ENCODE measurements at places on chromosomes 12 and 14.

DNA sequence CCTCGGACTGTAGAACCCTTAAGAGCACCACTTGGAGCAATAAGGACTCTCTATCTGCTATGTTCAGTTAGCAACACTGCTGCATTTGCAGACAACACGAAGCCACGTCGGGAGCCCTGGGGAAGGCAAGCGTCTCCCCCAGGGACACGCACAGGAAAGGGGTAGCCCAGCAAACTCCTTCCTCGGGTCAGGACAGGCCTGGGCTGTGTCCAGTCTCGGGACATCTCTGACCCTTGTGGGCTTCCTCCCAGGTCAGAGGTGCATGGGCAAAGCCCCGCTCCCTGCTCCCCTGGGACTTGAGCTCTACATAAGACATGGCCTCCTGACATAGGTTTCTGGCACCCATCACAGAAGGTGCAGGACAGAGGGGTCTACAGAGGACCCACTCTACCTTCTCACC is 119.5 kb downstream of the PIWIL1 start:
- no peak for DNase-seq

- DNase-seq, result no peak
Measured at GRCh38 chr14:22163051-22163450, 426.0 kb downstream of the DAD1 start.

DNA sequence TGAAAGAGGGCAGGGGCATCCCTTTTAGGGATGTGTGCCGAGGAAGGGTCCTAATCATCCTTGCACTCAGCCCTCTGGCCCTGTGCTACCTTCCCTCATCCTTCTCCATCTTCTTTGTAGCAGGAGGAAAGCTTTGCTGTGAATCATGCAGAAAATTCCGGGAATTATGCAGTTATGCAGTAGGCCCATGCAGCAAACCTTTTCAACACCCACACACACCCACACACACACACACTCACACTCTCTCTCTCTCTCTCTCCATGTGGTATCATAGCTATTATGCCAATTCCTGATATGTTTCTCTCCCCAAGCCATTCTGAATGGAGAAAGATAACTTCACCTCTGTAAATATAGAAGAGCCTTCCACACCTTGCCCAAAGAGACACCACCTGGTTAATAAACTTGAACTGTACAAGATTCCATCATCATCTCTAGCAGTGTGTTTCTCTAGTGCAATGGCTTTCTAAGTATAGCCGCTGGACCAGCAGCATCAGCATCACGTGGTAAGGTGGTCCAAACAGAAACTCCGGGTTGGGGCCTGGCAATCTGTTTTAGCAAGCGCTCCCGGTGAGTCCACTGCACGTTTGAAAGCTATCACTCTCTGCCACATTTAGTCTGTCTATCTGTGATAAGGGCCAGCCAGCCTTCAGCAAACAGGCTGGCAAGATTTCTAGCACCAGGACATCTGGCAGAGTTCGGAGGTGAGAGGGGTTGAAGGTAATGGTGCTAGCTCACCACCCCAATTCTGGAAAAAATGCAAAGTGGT is 57.6 kb downstream of the MDM2 start:
- no peak for DNase-seq

DNA sequence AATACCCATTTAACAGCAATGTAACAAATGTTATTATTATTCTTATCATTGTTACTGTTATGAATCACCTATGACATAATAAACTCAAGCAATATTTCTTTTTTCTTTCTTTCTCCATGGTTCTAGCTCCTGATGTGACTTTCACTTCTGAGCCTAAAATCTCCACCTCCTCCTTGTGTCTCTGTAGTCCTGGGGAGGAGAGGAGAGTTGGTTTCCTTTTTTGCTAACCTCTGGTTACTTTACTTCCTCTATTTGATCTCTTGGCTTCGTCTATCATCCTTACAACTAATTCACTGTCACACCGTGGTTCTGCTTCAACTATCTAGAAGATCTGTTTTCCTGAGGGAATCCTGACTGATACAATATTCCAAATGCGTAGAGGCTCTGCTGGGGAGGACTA is 456.6 kb downstream of the VRK1 start:
- DNase-seq, result no peak

GRCh38 chr14:105150368-105151083 is 18.1 kb downstream of the JAG2 start:
- no peak for DNase-seq

- DNase-seq, result no peak
Measured at GRCh38 chr14:102574281-102575159, 17.9 kb upstream of the RCOR1 start.

DNA sequence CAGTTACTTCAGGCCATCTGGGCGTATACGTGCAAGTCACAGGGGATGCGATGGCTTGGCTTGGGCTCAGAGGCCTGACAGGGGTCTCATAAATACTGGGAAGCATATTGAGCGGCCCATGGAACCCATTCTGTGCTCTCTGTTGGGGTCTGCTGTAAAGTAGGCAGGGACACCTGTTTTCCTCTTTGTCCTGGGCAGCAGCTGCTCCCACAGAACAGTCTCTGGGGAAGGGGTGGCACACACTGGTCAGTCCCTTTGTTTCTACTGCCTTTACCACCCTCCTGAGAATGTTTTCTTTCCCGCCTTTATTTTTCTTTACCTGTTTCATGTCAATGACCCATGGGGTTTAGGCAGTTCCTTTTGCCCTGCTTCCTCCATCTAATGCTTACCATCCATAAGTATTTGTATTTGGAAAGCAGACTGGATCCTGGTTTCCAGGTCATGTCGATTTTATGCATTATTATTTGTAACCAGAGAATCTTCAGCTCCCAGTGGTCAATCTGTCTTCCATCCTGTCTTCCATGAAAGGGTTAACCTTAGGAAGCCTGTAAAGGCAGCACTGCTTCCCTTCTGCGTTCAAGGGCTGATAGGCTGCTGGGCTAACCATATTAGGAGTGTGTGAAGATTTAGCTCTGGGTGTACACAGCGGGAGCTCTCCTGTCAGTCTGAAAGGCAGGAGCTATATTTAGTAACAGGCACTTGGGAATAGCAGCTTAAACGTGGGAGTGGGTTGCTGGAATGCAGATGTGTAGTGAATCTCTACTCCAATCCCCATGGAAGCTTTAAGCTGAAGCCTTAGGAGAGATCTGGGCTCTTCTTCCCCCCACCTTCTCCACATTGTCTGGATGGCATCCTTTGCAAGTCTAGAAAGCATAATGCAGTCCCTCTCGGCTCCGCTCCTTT is 124.0 kb downstream of the DYRK2 start:
- DNase-seq, result peak; percentile 55

GRCh38 chr12:26808766-26809476 is 24.1 kb downstream of the ITPR2 start:
- DNase-seq, result no peak

DNA sequence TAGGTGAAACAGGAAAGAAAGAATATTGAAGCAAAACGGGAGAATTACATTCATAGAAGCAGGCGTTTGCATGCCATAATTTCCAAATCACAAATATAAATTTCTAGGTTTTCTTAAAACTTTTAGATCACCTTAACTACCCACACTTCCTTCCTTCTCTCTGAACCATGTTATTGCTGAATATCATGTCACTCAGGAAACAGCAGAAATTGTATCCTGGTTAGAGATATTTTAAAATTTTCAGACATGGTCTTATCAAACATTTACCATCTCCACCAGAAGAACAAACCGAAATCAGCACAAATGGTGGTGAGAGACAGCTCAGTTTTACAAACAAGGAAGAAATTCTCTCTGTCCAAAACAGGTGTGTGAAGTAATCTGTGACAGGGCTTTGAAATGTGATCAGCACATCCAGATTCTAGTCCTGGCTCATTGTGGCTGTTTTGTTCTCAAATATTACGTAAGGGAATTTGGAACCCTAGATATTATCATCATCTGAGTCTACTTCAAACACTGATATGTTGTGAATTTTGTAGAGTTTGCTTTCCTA is 16.3 kb downstream of the TESPA1 start:
- no peak for DNase-seq

DNA sequence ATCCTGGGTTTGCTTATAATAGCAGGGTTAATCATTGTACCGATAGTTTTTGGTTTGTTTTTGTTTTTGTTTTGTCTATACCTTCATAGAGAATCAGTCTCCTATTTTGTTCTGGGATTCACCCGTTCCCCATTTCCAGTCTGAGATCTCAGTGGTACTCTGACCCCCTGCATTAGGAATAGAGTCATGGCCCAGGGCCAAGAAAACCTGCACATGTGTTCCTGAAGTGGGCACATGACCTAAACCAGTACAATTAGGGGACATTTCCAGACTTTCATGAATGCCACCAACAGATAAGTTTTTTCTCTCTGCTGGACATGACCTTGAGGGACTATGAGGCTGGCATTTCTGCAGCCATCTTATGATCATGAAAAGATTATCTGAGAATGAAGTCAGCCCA is 52.5 kb downstream of the MRPL42 start:
- no peak for DNase-seq

DNA sequence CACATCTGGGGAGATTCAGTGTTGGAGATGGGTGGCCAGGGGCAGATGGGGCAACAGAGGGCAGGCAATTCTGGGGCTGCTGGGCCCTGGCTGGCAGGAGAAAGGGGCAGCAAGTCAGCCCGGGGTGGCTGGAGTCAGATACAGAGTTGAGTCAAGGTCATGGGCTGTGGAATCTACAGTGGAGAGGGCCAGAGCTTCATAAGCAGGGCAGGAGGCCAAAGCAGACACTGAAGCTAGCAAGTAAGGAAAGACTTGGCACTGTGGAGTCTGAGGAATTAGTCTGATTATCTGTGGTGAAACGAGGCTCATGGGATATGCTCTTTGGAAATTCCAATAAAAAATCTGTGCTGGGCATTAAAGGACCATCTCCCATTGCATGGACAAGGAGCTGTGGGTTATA is 95.5 kb downstream of the TMX1 start:
- no peak for DNase-seq

DNA sequence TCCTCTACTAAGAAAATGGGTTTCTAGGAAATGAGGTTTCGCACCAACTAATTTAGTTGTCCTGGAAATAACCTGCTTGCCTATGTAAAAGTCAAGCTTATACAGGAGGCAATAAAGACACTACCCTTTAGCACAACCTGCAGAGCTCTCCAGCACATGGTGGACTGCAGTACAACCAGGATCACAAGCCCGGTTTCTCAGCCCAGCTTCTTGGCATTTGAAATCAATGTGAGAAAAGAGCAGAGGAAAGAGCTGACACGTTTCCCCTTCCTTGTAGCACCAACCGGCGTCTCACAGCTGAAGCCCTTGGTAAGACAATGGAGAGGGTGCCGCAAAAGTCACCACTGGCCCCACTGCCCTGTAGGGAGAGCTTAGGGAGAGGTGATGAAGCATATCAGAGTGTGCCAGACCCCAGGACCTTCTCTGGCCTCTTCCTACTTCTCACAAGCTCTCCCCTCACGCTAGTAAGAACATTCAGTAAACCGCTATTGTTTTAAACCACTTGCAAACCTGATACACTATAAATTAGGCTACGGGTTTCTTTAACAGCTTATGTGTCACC is 8.6 kb downstream of the SPTLC2 start:
- no peak for DNase-seq

All from AG08396 (cell line).